ENCODE measurements at places on chromosomes 12 and 14.
A peak's percentile ranks its signal among the peaks of the same experiment; 100 is the strongest.

- no peak for DNase-seq
These were observed 264.2 kb upstream of the AMIGO2 start for GRCh38 chr12:47343684-47344567.

DNA sequence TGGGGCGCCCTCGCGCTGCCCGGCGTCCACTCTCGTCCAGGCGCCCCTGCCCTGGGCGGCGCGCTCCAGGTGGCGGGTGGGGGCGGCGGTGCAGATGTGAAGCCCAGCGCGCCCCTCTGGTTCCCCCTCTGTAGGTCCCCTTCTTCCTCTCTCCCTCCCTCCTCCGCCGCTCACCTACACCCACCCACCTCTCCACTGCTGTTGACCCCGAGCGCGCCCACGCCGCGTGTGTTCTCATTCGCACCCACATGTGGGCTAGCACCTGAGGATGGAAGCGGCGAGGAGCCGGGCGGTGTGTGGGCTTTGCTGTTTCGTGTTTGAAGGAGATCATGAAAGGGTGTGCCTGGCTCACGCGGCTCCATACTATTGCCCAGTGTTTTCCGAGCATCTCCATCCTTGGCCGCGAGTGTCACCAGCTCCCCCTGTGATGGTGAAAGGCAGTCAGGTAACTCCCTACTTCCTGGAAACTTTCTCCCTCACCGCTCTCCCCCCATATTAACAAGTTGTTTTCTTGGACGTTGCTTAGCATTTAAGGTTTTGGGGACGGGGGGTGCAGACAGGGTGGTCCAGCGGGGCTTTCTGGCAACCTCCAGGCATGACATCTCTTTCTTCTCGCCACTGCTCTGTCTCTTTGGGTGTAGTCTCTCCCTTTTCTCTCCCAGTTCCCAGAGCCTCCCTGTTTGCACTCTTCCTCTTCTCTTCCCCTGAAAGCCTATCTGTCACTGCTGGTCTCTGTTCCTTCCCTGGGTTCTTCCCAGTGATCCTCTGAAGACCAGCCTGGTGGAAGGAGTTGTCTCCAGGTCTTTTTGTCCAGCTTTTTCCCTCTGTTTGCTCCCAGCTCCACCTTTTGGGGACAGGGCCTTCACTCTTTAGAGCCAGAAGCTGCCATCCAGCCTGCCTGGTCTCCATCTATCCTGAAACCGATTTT is 1.6 kb downstream of the CACNA1C start:
- DNase-seq: no peak

- DNase-seq: no peak
These were observed 235.1 kb upstream of the DIO2 start for GRCh38 chr14:80446356-80446755.

- no peak for DNase-seq
These were observed 60.5 kb downstream of the ACTN1 start for GRCh38 chr14:68918612-68919011.

GRCh38 chr14:73700325-73700724 is 13.9 kb downstream of the PNMA1 start:
- no peak for DNase-seq

GRCh38 chr14:97453991-97454390 is 656.8 kb downstream of the VRK1 start:
- no peak for DNase-seq

GRCh38 chr12:12819752-12820311 is 6.7 kb downstream of the DDX47 start:
- no peak for DNase-seq

- no peak for DNase-seq
These were observed 97.5 kb upstream of the FKBP4 start for GRCh38 chr12:2697057-2697800.

GRCh38 chr12:2533036-2533435 is 261.7 kb upstream of the FKBP4 start:
- DNase-seq: no peak

GRCh38 chr14:69635981-69636639 is 24.7 kb downstream of the SUSD6 start:
- no peak for DNase-seq

- DNase-seq: no peak
These were observed 579.1 kb downstream of the TMTC2 start for GRCh38 chr12:83265808-83266207.

- no peak for DNase-seq
These were observed 11.6 kb downstream of the RASSF8 start for GRCh38 chr12:25970082-25970481.

- no peak for DNase-seq
These were observed 37.0 kb upstream of the EIF5 start for GRCh38 chr14:103296987-103297386.

- DNase-seq: no peak
These were observed 985.8 kb downstream of the VRK1 start for GRCh38 chr14:97782871-97783414.

GRCh38 chr14:68762953-68763764 is 29.7 kb downstream of the ZFP36L1 start:
- no peak for DNase-seq

- DNase-seq: no peak
These were observed 34.2 kb upstream of the KICS2 start for GRCh38 chr12:64256166-64256800.

DNA sequence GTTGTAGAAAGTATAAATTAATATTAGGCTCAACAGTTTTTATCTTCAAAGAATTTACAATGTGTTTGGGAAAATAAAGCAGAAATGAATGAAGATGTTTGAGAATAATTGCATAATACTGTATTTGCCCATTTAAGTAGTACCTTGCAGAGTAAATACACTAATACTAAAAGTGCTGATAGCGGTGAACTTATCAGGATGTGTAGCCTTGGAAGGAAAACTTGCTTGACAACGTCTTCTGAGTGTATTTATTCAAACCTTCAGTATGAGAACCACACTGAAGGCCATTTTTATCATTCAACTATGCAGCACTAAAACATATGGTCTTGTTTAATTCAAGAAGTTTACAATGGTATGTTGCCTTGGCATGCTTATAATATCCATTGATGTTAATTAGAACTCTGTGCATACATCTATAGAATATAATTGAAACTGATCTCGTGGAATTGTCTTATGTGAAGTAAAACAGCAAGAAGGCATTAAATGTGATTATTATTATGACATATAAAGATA is 41.3 kb downstream of the MSRB3 start:
- no peak for DNase-seq

- no peak for DNase-seq
These were observed 9.7 kb upstream of the PEBP1 start for GRCh38 chr12:118126119-118126757.

DNA sequence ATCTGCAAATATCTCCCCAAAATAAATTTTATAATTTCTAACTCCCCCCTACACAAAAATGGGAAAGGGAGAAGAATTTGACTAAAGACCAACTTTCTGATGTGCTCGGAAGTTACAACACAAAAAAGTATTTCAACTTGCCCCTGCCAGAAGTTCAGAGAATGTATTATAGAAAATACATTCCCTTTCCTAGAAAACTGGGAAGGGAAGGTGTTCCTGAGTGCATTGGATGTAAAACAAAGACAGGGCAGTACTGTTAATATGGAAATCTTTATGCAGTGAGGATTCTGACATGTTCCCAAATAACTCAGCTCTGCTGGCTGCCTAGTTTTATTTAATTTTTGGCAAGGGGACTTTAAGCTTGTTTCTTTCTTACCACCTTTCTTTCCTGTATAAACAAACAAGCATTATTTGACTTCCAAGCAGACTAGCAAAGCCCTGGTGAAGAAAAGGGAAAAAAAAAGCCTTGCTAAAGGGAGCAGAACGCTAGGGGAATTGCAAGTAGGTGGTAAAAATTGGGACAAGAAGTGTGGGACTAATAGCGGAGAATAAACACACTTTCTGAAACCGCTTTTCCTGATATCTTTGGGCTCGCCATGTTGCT is 124.1 kb downstream of the STXBP6 start:
- DNase-seq: no peak

- no peak for DNase-seq
These were observed 17.4 kb upstream of the B4GALNT3 start for GRCh38 chr12:442235-442884.

DNA sequence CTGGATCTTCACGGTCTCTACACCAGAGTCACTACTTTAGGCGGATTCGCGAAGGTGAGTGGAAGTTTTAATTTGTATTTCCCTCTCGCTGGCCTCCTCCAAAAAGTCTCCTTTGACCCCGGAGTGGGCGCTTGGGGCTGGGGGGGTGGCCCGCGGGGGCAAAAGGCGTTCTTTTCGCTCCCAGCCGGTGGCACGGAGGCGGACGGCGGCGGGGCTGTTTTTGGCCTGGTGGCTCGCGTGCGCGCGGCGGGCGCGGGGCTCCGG is 510 bp downstream of the ARID2 start:
- DNase-seq: peak; percentile 31

GRCh38 chr14:22981876-22982476 is 375 bp downstream of the AJUBA start:
- no peak for DNase-seq

DNA sequence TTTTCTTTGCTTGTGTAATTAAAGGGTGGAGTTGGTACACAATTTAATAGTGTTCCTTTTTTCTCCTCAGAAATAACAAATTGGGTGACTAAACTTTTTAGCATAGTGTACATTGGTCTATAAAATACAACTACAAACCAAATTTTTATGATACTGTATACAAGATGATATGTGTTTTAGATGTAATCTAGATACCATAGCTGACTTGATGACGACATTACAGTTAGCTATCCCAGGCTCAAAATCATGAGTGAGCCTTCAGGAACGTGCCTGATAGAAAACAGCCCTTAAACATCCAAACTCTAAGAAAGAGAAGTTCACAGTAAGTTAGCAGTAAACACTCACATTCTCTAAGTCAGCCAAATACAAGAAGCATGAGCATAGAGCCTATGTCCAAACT is 99.0 kb upstream of the SSTR1 start:
- no peak for DNase-seq

GRCh38 chr14:65476942-65477318 is 64.4 kb downstream of the FUT8 start:
- DNase-seq: no peak

DNA sequence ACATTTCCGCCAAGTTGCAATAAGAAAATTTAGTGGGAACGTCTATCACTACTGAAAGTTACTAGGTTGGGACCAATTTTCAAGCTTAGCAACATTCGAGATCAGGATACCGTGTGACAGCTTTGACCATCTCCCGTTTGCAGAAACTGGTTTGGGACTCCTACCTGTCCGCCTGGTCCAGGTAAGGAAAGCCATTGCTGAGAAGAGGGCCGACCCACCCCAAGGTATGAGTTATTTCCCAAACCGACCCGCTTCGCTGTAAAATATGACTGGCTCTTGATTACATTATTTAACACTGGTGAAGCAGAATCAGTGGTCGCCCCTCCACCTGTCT is 271 bp downstream of the DNAI7 start:
- no peak for DNase-seq

- DNase-seq: no peak
These were observed 8.9 kb downstream of the ARL6IP4 start for GRCh38 chr12:122989225-122989839.

GRCh38 chr14:86756521-86757190 is 1226.7 kb downstream of the FLRT2 start:
- no peak for DNase-seq

- DNase-seq: no peak
These were observed 191.7 kb upstream of the DIO2 start for GRCh38 chr14:80403036-80403435.

DNA sequence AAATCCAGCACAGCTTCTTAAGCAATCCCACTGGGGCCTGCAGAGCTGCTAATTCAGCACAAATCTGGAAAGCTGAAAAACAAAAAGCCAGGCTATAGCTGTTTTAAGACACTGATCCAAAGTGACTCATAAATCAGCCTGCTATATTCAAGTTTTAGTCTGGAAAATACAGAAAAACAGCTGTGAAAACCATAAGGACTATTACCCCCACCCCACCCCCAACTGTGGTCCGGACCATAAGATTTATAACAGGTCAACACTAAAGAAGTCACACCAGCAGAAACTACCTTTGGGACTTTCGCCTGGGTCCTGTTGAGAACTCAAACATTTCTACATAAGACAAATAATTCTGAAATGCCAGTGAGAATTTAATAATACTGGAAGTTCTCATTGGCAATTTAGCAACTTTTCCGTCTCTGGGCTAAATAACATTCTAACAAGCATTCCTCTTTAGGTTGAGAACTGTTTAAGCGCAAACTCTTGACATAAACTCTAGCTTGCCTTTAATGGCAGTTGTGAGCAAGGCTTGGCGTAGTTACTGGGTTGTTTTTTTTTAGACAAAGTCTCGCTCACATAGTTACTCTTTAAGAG is 3.3 kb downstream of the LRIG3 start:
- no peak for DNase-seq

DNA sequence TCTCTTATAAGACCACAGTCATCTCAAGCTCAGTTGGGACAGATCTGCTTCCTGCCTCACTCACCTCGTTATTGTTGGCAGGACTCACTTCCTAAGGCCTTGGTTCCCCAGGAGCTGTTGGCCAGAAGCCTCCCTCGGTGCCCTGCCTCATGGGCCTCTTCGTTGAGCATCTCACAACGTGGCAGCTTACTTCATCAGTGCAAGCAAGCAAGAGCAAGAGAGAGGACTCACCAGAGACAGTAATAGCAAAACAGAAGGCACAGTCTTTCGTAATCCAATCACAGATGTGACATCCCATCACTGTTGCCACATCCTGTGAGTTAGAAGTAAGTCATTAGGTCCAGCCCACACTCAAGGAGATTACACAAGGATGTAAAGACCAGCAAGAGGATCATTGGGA is 5.1 kb upstream of the NUMB start:
- no peak for DNase-seq

- DNase-seq: no peak
These were observed 46.3 kb upstream of the PTGDR start for GRCh38 chr14:52220924-52221811.
